ENCODE measurements at places on chromosomes 3 and 15.

GRCh38 chr3:79729096-79729495 is 38.7 kb downstream of the ROBO1 start:
- DNase-seq = no peak

GRCh38 chr3:141913150-141913811 is 36.8 kb downstream of the ATP1B3 start:
- peak; percentile 51 for DNase-seq

GRCh38 chr15:58566029-58566428 is 134.2 kb downstream of the LIPC start:
- DNase-seq = no peak

DNA sequence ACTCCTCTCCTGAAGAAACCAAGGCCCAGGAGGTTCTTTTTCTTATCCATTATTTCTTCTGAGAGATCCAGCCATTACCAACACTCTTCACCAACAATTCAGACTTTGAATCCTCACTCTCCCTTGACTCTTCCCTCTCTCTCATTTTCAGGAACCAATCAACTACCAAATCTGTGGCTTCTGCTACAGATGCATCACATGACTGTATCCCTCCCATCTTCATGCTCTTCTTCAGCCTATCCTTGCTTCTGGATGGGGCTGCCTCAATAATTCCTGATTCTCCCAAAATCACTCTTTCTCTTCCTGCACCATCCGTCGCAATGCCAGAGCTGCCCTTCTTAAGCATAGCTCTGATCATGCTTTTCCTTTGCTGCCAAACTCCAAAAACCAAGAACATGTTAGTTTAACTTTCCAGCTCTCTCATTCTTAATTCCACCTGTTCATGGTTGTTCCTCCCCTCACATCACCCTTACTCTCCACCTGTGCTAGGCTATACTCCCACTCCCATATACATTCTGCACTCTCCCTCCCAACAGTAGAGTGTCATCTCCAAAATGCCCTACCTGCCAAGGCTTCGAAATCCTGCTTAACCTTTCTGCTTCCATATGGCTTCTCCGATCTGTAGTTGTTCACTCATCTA is 13.5 kb downstream of the PLD1 start:
- DNase-seq = no peak

GRCh38 chr3:1699361-1699920 is 399.2 kb upstream of the CNTN4 start:
- DNase-seq = no peak

Measured in NCI-H2171 treated with DMSO at 0.1 percent for 48 hours (cell line).